ENCODE measurements at places on chromosomes 3 and 15. TPM values are rescaled to one million over a fixed set of nuclear protein-coding genes. Genes with fewer than 3 reads are reported as not detected.
A peak's percentile ranks its signal among the peaks of the same experiment; 100 is the strongest.

The CP gene
- total RNA-seq: not detected

DNA sequence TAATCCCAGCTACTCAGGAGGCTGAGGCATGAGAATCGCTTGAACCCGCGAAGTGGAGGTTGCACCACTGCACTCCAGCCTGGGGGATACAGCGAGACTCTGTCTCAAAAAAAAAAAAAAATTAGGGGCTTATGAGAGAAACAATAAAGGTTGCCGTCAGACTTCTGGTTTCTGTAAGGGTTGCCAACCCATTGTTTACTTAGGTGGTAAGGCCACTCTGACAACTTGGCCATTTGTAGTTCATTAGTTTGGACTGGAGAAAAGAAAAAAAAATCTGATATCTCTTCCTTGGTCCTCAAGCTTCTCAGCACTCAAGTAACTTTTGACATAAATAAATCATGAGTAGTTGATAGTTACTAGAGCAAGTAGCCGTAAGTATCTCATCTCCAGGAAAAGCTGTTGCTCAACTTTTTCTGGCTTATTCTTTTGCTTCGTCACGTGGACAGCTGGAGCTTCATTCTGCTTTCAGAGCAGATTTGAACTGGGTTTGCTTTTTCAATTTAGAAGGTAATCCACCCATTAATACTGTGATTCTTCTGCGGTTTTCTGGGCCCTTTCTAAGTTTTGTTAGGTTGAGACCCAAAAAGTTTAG, 9.4 kb downstream of the SNX1 start:
- DNase-seq: peak; percentile 50

- no peak for DNase-seq
Observed at GRCh38 chr15:73153024-73153423, 100.8 kb downstream of the NEO1 start.

DNA sequence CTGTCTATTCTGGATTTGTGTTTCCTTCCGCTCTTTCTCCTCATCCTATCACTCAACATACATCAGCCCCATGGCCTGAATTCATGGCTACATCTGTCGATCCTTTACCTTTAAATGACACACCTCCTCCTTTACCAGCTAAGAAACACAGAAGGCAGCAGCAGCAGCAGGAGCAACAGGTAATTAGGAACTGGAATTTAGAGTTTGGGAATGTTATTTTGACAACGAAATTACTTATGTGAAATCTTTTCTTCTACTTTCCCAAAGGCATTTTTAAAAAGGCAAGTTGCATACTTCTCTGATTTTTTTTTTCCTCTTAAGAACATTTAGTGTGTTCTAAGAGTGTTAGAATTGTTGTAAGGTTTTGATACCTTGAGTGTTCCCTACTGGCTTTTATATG, 29.1 kb upstream of the ABHD10 start:
- DNase-seq: no peak

DNA sequence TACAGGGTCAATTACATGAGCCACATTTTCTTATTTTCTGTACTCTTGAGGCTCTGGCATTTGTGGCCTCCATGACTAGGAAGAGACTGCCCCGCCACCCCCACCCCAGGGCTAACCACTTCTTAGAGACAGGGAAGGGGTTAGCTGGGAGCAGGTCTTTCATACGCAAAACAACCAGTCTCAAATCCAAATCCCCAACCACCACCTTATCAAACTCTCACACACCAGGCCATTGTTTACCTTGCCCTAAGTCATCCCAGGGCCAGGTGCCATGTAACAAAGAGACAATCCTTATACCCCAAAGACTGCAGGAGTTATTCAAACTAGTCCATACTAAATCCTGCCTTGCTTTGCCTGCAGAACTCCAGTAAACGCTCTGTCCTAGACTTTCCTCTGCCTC, 77.8 kb downstream of the B3GNT5 start:
- no peak for DNase-seq

DNA sequence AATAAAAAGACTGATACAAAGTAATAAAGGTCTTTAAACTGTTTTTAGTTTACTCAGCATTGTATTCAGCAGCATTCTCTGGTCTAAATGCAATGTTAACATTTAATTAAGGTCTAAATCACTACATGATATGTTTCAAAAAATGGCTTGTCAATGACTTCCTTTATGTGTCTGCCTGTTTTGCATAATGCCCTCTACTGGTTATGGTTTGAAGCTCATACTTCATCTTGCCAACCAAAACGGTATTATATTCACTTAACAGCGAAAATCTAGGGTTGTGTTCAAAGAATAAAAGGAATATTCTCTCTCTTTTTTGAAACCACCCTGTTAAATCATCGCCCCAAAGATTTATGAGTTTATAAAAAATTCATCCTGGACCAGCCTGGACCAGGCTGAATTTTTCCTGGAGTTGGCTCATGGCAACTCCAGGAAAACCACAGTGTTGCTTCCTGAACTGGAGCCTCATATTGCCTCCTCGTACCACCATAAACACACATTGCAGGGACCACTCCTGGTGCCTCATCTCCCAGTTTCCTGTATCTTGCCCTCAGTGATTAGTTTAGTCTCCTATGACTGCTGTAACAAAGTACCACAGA, 6.7 kb upstream of the NCEH1 start:
- DNase-seq: peak; percentile 11

GRCh38 chr3:81716870-81717509, 44.5 kb downstream of the GBE1 start:
- DNase-seq: no peak

Data from dermis microvascular lymphatic vessel endothelial cell (primary cell).